CMK (cell line): ENCODE measurements at places on chromosomes 2 and 18.
A peak's percentile ranks its signal among the peaks of the same experiment; 100 is the strongest.

- DNase-seq, result no peak
These were observed 50.5 kb downstream of the DDX1 start for GRCh38 chr2:15642011-15642814.

GRCh38 chr2:165790466-165790865, 3.6 kb downstream of the GALNT3 start:
- DNase-seq, result no peak

- no peak for DNase-seq
These were observed 59.9 kb upstream of the BZW1 start for GRCh38 chr2:200751786-200752185.

DNA sequence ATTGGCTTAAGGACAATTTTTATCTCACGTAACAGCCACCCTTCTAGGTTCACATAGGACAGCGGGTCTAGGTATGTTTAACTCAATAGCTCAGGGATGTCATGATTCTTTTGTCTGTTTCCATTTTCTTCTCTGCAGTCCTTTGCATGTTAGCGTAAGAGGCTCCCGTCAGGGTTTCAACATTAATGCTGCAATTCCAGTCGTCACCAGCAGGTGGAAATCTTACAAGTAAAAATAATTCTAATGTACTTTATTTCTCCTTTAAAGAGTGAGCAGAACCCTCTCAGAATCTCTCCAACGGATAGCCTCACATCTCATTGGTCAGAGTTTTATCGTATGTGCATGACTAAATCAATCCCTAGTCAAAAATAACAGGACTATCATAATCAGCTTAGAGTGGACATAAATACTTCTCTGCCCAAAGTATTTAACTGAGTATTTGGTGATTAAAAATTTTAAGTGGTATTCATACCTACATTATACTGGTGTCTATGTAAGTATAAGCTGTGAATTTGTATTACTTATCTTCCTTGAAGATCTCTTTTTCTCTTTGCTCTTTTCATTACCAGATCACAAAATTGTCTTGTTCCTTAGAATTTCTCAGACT, 487.2 kb upstream of the GCFC2 start:
- DNase-seq, result peak; percentile 5

DNA sequence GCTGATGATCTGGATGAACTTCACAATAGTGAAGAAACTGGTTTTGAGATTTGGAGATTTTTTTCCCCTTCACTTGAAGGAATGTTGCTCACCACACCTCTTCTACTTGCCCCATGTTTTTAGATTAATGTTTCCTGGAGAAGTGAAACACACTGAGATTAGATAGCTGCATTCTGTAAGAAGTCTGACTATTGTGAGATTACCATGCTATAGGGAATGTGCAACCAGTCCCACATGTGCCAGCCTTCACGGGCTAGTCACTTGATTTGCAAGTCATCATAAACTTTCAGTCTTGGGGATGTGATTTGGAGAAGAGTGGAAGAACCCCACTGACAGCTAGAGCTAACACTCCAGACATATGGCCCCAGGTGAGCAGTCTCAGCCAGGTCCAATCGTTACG, 7.4 kb upstream of the CCNYL1 start:
- no peak for DNase-seq
